Natural killer cell treated with Interleukin-12 subunit alpha and Interleukin-12 subunit beta and Interleukin-15 and Interleukin-18, amount 100 ng/mL, for 72 hours (primary cell): ENCODE measurements at places on chromosomes 16 and 17. TPM values are rescaled to one million over a fixed set of nuclear protein-coding genes. Genes with fewer than 3 reads are reported as not detected.

Gene CCL22
- total RNA-seq = 12.9 TPM

Gene ABCA6
- 1.3 TPM for total RNA-seq

Gene GP1BA
- total RNA-seq = 0.12 TPM

Gene MYO1C
- 54.5 TPM for total RNA-seq

Gene PRPF8
- 422 TPM for total RNA-seq

Gene CDC6
- 79.2 TPM for total RNA-seq

Gene NPIPB9
- 7.8 TPM for total RNA-seq

Gene ZSCAN10
- total RNA-seq = 0.22 TPM

Gene RHBDL1
- total RNA-seq = 1.0 TPM

Gene GJD3
- not detected for total RNA-seq

Gene BAIAP3
- 0.17 TPM for total RNA-seq

Gene PRCD
- total RNA-seq = 0.78 TPM

Gene CCL1
- total RNA-seq = 4.8 TPM

Gene RPRML
- total RNA-seq = not detected

Gene ZNF764
- total RNA-seq = 14.9 TPM

Gene PTX4
- not detected for total RNA-seq

Gene BRIP1
- 23.1 TPM for total RNA-seq

Gene PYY
- not detected for total RNA-seq

Gene ITGB4
- not detected for total RNA-seq

Gene OR1A2
- total RNA-seq = not detected

Gene SOX8
- total RNA-seq = not detected

Gene FDXR
- 16.7 TPM for total RNA-seq

Gene LGALS9C
- total RNA-seq = not detected

Gene MYH13
- not detected for total RNA-seq

Gene GCGR
- total RNA-seq = not detected

Gene TUBG2
- 8.0 TPM for total RNA-seq

Gene C17orf67
- 1.9 TPM for total RNA-seq

Gene NLE1
- total RNA-seq = 29.2 TPM

Gene DOC2A
- total RNA-seq = not detected

Gene TMEM95
- total RNA-seq = not detected

Gene SLC46A1
- total RNA-seq = 8.1 TPM

Gene COX6A2
- not detected for total RNA-seq

Gene TBC1D3B
- 9.2 TPM for total RNA-seq

Gene TMEM204
- 10.7 TPM for total RNA-seq

Gene SLFN12
- total RNA-seq = 59.4 TPM
